Left renal pelvis (tissue), 4 donors: ENCODE measurements at places on chromosomes 6 and 20. TPM values are rescaled to one million over a fixed set of nuclear protein-coding genes. Genes with fewer than 3 reads are reported as not detected.

Gene POU5F1
- 0.26 TPM for polyA plus RNA-seq

Gene PGC
- not detected for polyA plus RNA-seq

Gene OSTM1
- 27.7 TPM for polyA plus RNA-seq

Gene ISM1
- 4.5 TPM for polyA plus RNA-seq

Gene EYA2
- polyA plus RNA-seq = 0.87 TPM

Gene SPDEF
- polyA plus RNA-seq = 0.18 TPM

Gene CEP250
- 41.3 TPM for polyA plus RNA-seq

Gene CCN6
- polyA plus RNA-seq = 2.7 TPM

Gene RIPOR3
- polyA plus RNA-seq = 5.4 TPM

- DNase-seq = no peak
These were observed 608.9 kb downstream of the PRKN start for GRCh38 chr6:162118706-162119105.

GRCh38 chr6:170454512-170455285 is 98.4 kb downstream of the PSMB1 start:
- DNase-seq = no peak

DNA sequence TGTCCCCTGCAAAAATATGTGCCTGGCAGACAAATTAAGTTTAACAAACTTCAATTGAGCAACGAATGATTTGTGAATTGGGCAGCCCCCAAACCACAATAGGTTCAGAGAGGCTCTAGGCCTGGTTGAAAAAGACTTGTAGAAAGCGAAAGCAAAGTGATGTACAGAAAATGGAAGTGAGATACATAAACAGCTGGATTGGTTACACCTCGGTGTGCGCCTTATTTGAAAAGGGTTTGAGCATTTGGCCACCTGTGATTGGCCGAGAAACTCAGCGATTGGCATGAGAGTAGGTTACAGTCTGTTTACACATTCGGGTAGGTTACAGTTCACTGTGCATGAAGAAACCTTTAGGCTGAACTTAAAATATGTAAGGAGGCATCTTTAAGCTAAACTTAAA is 136.9 kb downstream of the CD83 start:
- no peak for DNase-seq

GRCh38 chr20:2799271-2799670 is 1.2 kb downstream of the CPXM1 start:
- no peak for DNase-seq

- DNase-seq = no peak
These were observed 15.3 kb upstream of the BPIFB1 start for GRCh38 chr20:33267701-33268100.

DNA sequence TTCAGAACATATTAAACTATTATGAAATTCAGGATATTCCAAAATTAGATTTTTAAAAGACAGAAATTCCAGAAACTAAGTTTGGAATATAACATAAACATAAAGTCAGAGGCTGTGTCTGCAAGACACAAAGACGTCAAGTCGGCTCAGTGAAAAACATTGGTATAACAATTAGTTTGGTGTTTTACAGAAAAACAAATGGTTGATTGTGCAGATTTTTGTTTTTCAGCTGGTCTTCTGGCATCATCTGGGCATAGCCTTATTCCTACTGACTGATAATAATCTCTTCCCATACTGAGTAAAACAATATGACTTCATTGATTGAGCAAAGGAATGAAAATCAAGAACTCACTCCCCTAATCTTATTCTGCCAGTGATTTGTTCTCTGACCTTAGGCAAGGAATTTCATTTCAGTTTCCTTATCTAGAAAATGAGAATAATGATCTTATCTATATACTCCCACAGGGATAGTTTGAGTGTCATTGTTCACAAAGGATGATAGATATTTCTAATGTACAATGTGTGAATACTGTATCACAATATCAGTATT is 84.3 kb downstream of the FRK start:
- no peak for DNase-seq

GRCh38 chr6:87993356-87993755 is 54.3 kb upstream of the SPACA1 start:
- no peak for DNase-seq

GRCh38 chr6:136192902-136193301 is 57.2 kb downstream of the MTFR2 start:
- DNase-seq = no peak

- no peak for DNase-seq
These were observed 1.3 kb upstream of the UNC5CL start for GRCh38 chr6:41040101-41040939.

GRCh38 chr20:44129911-44130718 is 56.9 kb downstream of the JPH2 start:
- DNase-seq = no peak

DNA sequence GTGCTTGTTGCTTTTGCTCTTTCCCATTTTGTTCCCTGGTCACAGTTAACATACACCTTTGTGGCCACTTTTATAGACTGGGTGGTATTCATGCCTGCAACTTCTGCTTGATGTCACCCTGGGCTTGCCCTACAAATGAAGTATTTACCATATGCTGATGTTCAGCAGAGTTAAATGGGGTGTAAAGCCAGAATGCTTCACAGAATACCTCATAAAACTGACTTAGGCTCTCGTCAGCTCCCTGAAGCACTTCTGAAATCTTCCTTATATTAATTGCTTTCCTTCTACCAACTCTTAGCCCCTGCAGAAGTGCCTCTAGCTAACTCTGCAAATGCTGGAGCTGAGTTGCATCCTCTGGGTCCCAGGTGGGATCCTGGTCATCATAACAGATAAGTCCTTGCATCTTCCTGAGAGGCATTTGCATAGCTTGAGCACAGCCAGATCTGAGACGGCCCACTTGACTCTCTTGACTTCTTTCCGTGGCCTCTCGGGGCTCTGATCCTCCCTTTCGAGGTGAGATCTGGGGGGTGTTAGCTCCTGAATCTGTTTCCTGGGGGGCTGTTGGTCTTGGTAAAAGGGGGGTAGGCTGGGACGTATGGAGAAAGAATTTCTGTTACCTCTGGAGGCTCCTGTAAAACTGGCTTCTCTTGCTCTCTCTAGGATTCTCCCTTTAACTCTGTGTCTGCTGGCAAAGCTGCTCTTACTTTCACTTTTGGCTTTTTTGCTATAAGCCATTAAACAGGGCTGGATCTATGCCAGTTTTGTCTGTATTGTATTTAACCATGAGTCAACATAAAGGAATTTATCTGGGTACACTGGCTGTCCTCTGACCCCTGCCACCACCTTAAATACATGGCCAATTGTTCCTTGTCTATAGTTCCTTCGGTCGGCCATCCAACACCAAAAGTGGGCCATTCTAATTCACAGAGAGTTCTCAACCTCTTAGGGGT is 223.0 kb upstream of the SYNCRIP start:
- DNase-seq = peak; percentile 29

GRCh38 chr20:53738945-53739798 is 145.5 kb upstream of the ZNF217 start:
- DNase-seq = no peak

GRCh38 chr6:10309457-10310329 is 105.2 kb downstream of the TFAP2A start:
- DNase-seq = no peak
